NCI-H510A treated with DMSO at 0.1 percent for 48 hours (cell line): ENCODE measurements at places on chromosomes 7 and 10.

GRCh38 chr7:138456220-138456619, 3.8 kb upstream of the TRIM24 start:
- no peak for DNase-seq

DNA sequence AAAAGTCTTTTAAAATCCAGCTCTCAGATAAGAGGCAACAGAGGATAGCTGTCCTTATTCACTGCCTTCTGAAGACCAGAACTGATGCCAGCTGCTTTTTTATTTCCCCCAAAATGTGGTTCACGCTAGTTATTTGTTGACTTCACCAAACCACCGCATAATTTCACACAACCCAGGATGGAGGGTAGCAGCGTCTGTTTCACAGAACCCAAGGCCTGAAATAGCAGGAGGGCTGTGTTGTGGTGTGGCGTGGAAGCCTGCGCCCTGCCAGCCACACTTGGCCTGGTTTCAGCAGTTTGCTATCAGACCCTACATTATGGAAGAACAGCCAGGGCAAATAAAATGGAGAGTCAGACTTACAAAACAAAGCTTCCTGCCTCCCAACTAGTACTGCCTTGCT, 155.4 kb downstream of the DYNC1I1 start:
- DNase-seq = no peak

DNA sequence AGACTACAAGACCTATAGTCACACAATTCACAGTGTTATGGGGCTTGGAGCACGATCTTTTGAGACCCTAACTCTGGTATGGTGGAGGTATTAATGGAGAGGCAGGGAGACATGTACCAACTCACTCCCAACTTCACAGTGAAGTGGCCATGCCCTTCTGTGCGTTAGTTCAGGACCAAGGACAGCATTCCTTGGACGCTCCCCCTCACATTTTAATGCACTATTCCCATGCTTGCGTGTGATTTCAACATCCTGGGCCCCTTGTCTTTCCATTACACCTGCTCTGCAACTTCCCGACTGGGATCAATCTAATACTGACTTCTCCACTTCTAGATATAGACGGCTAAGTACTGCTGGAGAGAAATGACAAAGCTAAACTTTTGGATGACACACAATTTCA, 72.7 kb downstream of the PLCE1 start:
- no peak for DNase-seq

DNA sequence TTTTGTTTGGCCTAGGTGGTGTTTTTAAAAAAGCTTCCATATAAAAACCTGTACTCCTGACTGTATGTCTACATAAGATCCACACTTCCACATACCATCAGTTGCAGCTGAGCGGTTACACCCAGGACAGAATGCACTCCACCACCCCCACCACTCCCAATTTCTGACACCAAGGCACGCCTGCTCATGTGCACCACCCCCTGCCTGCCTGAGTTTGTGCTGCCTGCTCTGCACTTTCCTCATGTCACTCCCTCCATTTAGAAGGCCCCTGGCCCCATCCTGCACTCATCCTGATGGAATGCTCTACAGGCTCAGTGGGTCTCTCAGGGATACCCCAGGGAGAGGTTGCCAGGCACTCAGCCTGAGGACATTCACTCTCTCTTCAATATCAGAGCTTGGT, 6.5 kb downstream of the VPS41 start:
- no peak for DNase-seq
